ENCODE measurements at places on chromosomes 11 and 22. TPM values are rescaled to one million over a fixed set of nuclear protein-coding genes. Genes with fewer than 3 reads are reported as not detected.

GRCh38 chr22:20205964-20206708 is 55.3 kb upstream of the CCDC188 start:
- peak; percentile 43 for ATAC-seq

- peak; percentile 53 for ATAC-seq
Measured at GRCh38 chr11:124837491-124837856, 27.8 kb upstream of the ROBO3 start.

GRCh38 chr22:24183321-24184031 is 2.2 kb downstream of the SUSD2 start:
- ATAC-seq: no peak

- no peak for ATAC-seq
Measured at GRCh38 chr22:32361257-32361656, 3.6 kb downstream of the RFPL3 start.

DNA sequence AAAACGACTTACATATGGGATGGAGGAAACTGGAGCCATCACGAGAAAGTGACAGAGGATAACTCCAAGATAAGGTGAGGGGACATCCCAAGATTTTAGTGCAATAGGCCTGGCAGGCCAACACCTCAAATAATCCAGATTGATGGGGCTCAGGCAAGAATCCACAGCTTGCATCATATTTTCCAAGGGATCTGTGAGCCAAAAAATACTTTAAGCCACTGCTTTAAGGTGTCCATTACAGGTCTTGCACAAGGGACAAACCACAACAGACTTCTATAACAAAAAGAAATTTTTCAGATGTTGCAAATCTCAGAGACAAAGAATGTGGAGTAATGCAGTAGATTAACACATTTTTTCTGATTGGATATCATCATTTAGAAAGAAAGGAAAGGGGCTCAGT is 45.6 kb downstream of the DENND5A start:
- ATAC-seq: no peak

GRCh38 chr11:95252586-95252985 is 21.6 kb upstream of the SESN3 start:
- no peak for ATAC-seq

- ATAC-seq: no peak
Measured at GRCh38 chr22:36135306-36135980, 25.1 kb downstream of the APOL3 start.

The DNAJB7 gene
- 1.9 TPM for total RNA-seq

The YAP1 gene
- total RNA-seq: 31.6 TPM

The DBX1 gene
- total RNA-seq: 1.5 TPM

The GPR83 gene
- 7.4 TPM for total RNA-seq

The SCGB1D4 gene
- total RNA-seq: not detected

Data from motor neuron (in vitro differentiated cells).